Stimulated activated CD8-positive, alpha-beta memory T cell treated with anti-CD3 and anti-CD28 coated beads, Interleukin-7, amount 100 ng/mL, for 1 hour (primary cell): ENCODE measurements at places on chromosomes 11 and 22.

GRCh38 chr22:22907551-22908494 lies 20.2 kb downstream of the IGLL5 start:
- DNase-seq: no peak

DNA sequence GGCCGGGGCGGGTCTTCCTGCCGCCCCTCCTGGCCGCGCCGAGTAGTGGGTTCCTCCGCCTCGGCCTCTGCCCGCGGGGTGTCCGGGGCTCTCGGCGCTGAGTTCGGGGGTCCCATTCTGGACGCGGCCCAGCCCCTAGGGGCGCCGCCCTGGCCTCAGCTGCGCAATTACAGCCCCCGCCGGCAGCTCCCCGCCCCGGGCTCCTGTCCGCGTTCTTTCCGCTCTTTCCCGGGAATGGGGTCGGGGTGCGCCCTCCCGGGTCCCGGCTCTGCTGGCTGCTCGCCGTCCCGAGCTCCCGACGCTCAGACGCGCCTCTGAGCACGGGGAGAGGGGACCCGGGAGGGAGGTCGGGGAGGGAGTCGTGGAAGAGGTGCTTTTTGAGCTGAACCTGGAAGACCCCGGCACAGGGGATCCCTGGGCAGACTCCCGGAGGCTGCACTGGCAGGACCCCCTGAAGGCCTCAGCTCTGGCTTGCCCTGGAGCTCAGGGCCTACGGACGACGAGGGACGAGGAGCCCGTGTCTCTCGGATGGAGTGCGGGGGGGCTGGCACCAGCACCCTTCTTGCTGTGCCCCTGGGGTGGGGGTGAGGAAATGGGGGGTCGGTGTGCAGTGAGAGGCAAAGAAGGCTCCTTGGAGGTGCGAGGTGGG lies 558 bp downstream of the TSPAN4 start:
- DNase-seq: no peak

- no peak for DNase-seq
Measured at GRCh38 chr11:132520199-132520598, 1012.1 kb downstream of the OPCML start.

- DNase-seq: no peak
Measured at GRCh38 chr22:44330188-44330743, 17.5 kb upstream of the SHISAL1 start.

DNA sequence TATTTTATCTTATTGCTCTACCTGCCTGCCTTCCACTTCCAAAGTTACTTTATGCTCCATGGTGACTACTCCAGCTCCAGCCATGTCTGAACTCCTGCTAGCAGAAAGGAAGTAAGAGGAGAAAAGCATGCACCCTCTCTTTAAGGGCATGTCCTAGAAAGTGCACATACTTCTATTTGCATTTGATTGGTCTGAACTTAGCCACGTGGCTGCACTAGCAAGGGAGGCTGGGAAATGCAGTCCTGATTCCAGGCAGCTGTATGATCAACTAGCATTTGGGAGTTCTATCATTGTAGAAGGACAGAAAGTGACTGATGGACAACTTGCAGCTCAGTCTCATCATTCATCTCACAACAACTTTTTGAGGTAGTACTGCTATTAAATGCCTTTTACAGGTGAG lies 515.7 kb downstream of the BUD13 start:
- no peak for DNase-seq

DNA sequence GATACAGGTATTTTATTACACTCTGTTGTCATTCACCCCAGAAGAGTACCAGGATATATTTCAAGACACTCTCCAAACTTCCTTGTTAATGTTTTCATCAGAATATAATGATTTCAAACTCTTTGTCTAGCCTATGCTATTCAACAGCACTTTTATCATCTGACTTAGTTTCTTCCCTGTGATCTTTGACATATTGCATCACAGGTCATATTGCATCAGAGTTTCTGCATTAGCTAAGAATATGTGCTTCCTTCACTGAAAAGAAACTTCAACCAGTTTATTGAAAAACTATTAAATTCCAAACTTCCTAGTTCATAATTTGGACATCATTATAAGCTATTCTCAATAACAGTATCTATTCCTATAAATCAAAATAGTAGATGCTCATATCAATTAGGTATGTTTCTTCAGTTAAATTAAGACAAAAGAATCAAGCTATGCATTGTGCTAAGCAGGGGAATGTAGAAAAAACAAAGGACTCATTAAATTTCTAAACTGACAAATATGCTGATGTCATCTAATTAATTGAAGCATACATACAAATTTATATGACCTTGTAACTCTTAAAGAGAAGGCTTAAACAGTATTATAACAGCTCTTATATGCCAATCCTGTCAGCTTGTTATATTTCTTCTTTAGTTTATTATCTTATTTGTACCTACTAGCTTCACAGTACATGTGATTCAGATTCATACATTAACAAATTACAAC lies 361.8 kb upstream of the LUZP2 start:
- no peak for DNase-seq

DNA sequence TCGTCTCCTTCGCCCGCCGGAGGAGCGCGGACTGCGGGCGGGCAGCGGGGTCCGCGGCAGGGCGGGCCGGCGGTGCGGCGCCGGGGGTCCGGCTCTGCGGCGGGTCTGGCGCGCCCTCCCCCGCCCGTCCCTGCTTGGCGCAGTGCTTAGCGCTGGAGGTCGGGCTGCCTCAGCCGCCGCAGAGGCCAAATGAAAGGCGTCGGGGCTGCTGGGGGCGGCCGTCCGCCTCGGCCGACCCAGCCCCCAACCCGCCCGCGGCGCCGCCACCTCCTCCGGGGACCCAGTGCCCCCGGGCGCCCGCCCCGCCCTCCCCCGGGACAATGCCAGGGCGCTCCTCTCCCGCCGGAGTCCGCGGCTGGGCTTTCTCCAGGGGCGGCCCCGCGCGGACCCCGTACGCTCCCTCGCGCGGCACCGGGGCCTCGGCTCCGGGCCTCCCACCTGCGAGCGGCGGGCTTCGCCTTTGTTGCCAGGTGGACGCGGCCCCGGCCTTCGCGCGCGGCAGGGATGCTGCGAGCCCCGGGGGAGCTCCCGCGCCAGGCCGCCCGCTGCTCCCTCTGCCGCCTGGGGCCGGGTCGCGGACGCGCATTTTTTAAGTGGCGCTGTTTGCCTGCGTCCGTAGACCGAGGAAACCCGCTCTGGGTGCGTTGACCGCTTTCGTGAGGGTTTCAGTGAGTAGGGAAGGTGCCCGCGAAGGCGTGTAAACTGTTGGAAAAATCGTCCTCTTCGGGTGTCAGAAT lies 583 bp downstream of the APLP2 start:
- peak; percentile 16 for DNase-seq

- no peak for DNase-seq
Measured at GRCh38 chr22:29480512-29481264, 670 bp downstream of the NEFH start.

DNA sequence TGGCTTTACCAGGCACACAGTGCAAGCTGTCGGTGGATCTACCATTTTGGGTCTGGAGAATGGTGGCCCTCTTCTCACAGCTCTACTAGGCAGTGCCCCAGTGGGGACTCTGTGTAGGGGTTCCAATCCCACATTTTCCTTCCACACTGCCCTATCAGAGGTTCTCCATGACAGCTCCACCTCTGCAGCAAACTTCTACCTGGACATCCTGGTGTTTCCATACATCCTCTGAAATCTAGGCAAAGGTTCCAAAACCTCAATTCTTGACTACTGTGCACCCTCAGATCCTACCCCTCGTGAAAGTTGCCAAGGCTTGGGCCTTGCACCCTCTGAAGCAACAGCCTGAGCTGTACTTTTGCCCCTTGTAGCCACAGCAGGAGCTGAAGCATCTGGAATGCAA lies 108.1 kb downstream of the SOX6 start:
- DNase-seq: no peak

DNA sequence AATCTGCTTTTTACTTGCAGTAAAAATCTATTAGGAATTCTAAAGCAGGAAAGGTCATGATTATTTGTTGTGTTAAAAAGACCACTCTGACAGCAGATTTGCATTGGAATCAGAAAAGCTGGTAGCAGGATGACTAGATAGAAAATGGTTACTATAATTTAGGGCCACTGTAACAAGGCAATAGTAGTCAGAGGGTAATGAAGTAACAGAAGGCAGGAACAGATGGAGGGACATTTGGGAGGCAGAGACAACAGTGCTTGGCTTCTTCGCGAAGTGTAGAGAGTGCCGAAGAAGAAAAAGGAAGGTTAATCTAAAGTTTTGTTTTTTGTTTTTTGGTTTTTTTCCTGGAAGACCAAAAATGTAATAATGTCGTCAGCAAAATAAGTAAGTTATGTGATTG lies 129.8 kb upstream of the SLC5A12 start:
- no peak for DNase-seq

DNA sequence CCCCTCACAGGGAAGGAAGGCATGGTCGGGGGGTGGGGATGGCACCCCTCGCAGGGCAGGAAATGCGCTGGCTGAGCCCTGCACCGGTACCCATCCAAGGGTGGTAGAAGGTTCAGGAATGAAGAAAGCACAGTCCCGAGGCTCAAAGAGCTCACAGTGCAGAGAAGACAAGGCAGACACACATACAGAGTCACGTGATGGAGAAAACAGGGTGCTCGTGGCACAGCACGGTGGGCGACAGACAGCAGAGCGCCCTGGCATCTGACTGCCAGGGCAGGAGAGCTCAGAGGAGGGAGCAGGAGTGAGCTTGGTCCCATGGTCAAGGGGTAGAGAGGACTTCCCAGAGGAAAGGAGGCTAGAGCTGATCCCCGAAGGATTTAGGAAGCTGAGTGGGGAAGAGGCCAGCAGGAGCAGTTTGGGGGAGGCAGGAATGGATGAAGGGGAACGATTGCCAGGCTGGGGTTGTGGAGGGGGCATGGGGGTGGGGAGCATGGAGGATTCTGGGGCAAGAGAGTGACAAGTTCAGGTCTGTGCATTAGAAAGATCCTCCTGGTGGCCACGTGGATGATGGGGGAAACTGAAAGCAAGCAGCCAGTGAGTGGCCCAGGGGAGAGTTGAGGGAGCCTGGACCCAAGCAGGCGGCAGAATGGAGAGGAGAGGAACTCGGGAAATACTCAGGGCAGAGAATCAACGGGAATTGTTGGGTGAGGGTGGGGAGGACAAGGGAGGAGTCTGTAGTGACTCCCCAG lies 43.9 kb downstream of the PDE2A start:
- DNase-seq: no peak

DNA sequence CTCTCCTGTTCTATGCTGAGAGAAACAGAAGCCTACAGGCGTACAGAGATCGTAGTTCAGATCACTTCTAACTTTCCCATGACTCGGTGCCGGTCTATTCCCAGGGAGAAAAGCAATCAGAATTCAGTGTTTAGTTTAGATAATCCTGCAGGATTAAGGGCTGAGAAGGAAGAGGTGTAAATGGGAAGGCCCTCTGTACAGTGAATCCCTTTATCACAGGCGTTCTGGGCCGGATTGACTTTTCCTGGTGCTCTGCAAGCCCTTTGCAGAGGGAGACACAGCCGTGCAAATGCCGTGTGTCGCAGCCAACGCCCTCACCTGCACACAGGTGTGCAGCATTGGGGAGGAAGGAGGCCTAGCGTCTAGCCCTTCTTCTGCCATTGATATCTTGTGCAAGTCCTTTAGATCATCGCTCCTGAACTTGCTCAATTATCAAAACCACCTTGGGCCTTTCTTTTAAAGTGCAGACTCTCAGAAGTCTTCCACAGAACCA lies 90.6 kb downstream of the DSCAML1 start:
- no peak for DNase-seq

- no peak for DNase-seq
Measured at GRCh38 chr11:94909371-94909820, 64.0 kb downstream of the CWC15 start.

DNA sequence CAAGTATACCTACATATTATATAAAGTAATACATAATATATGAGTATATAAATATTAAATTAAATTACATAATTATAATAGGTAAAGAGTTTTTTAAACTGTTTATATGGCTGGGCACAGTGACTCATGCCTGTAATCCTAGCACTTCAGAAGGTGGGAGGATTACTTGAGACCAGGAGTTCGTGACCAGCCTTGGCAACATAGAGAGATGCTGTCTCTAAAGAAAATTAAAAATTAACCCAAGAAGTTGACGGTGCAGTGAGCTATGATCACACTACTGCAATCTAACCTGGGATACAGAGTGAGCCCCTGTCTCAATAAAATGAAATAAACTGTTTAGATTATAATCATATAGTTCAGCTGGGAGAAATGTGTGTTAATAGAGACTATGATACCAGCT lies 363.0 kb downstream of the DDX10 start:
- no peak for DNase-seq

DNA sequence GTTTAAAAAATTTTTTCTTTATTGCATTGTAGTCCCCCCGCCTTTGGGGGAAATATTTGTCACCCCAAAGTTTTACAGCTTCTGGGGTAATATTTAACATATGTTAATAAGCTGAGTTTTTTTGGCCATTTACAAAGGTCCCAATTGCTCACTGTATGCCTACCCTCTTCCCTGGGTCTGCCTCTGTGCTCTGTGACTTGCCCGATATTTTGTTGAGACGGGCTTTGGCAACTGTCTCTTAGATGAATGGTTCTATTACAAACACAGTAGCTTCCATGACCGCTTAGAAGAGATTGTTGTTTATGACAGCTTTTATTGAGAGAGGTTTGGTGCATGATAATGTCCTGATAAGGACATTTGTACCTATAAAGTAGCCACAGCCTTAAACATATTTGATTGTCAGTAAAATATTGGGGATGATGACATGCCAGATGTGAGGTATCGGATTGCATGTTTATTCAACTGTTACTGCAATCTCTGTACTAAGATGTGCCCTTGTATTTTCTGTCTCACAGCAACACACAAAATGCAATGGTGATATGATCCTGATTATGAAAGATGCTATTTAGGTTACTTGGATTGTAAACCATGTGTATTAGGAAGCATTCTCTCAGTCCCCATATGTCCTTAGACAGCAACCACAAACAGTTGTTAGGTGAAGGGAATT lies 103.1 kb downstream of the TEAD1 start:
- no peak for DNase-seq

- no peak for DNase-seq
Measured at GRCh38 chr22:19721330-19722177, 1.8 kb upstream of the GP1BB start.

DNA sequence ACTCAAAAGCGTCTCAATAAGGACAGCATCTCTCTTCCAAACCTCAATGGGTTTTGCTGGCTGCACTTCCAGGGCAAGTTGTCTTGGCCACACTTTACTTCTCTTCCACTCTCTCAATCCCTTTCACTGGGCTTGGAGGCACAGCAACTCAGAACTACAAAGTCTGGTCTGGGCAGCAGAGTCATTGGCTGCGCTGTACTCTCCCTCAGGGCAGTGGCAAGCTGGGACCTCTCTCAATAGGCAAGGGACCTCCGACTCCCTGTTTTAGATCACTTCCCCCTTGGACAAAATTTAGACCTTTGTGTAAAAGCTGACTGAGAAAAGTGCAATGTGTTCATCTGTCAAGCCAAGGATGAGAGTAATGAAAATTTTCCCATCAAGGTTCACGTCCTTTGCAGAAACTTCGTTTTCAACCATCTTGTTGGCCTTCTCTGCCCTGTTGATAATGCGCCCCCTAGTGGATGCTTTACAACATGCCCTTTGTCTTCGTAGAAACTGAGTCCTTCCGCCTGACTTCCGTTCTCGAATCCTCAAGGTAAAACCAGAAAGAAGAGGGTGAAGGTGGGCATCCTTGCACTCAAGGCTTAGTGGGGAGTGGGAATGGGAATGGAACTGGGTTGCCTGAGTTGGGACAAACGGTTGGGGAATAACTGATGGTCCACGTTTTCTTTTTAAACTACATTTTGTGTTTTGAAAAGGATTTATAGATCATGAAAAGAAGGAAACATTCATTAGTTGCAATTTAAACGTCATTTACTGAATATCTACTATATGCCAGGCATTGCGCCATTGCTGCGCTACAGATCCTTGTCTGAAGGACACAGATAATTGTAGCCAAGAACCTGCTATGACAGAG lies 99.1 kb downstream of the CD44 start:
- no peak for DNase-seq

- DNase-seq: no peak
Measured at GRCh38 chr11:80346353-80347059, 905.7 kb upstream of the TENM4 start.
